ENCODE measurements at places on chromosomes 2 and 18.

DNA sequence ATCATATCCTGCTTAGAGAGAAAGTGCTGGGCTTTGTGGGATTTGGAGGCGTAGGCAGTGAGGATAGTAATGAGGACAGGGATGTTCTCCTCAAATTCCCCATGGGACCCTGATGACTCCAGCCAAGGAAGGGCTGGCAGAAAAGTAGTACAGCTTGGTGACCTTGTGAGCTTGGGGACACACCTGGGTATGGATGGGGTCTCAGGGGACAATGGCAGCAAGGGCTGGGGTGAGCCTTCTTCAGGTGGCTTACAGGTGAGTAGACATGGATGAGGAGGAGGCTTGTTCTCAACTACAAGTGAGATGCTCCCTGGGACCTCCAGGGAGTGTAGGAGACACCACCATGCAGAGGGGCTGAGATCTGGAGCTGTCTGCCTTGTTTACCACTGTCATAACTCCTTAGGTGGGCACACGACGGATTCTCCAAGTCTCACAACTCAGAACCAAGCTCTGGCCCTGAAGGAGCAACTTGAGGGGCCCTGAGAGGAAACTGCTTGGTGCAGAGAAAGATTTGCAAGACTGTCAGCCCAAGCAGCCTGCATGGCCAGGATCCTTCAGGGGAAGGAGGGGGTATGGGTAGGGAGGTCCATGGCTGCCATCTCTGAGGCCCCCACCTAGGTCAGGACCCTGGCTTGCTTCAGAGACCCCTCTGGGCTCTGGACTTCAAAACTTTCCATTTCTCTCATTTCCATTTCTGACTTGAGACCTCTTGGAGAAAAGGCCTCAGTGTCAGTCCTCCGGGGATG lies 262.8 kb downstream of the DYSF start:
- no peak for DNase-seq

- no peak for DNase-seq
Measured at GRCh38 chr2:62216616-62217015, 20.7 kb downstream of the B3GNT2 start.

DNA sequence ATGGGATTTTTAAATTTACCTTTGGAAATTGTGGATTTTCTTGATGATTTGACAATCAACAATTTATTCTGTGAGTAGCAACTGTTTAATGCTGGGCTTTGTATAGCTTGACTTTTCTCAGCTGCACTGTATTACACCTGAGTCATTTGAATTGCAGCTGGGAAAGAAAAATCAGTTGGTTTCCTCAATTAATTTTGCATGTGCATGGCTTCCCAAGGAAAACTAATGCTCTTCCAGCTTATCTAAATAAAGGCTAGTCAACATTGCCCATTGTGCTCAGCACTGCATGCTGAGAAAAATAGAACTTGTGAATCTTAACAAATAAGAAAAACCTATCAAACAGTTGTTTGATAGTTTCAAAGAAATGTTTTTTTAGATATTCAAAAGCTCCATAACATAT lies 268.3 kb upstream of the CDH20 start:
- no peak for DNase-seq

- no peak for DNase-seq
Measured at GRCh38 chr2:28326881-28327505, 65.7 kb upstream of the FOSL2 start.

- DNase-seq = peak; percentile 42
Measured at GRCh38 chr2:74876081-74876886, 42.4 kb downstream of the HK2 start.

DNA sequence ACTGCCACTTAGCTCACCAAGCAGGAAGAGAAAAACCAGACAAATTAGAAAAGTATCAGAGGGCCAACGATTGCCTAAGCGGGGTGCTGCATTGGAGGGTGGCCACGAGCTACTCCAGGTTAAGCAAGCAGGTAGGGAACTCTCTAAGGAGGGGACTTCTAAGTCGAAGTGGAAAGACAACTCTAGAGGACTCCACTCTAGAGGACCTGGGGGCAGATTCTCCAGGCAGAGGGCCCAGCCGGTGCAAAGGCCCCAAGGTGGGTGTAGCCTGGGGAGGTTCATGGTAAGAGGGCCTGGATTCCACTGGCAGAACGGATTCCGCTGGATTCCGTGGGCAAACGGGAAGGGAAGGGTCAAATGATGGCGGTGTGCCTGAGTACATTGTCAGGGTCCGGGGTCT lies 12.7 kb downstream of the FBLN7 start:
- no peak for DNase-seq

DNA sequence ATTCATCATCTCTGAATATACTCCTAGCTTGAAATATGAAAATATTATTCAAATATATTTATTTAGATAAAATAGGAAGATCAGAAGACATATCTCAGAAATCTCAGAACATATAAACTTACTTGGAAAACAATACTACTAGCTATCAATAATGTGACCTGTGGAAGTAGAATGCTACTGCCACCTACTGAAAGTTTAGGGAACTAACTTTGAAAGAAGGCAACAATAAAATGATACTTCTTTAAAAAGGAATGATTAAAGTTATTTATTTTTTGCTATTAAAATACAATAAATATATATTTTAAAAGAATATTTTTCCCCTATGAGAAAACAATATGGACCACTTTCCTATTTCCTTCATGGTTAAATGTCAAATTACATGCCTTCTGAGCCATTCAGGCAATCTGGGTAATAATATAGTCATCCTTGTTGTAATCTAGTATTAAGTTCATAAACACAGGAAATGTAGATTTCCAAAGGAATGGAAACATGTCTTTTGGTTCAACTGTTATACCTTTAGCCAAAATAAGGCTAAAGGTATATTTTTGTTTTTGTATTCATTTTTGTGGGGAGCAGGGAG lies 26.0 kb downstream of the ACADL start:
- DNase-seq = no peak

DNA sequence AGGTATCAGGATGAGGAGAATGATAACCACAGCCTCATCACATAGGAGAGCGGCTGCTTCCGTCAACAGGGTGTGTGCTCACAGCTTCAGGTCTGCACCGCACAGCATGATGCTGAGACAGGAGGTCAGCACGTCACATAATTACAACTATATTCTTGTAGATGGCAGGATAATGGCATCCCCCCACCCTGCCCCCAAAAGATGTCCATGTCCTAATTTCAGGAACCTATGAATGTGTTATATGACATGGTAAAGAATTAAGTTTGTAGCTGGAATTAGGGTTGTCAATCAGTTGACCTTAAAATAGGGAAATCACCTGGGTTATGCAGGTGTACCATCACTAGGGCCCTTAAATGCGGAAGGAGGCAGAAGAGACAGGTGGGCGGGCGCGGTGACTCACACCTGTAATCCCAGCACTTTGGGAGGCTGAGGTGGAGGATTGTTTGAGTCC lies 73.9 kb downstream of the ARL4C start:
- DNase-seq = no peak

DNA sequence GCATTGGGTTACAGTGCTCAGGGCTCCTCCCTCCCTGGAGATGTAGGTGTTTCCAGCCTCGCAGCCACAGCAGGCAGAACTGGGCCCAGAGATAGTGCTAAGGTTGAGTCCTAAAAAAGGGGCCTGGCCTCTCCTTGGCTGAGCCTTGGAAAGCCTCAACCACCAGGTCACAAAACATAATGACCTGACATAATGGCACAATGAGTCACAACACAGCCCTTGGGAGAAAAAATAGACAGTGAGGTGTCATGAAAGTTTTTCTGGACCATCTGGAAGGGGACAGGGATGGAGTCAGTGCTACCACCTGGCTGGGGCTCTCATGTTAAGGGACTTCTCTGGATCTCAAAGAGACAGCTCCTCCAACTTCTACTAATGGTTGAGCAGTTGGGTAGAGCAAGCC lies 92.4 kb upstream of the LCLAT1 start:
- DNase-seq = no peak

GRCh38 chr2:27264753-27265535 lies 2.1 kb upstream of the SLC30A3 start:
- DNase-seq = no peak

Data from hypothalamus (tissue), 51 donors.